ENCODE measurements at places on chromosomes 11 and 22.

DNA sequence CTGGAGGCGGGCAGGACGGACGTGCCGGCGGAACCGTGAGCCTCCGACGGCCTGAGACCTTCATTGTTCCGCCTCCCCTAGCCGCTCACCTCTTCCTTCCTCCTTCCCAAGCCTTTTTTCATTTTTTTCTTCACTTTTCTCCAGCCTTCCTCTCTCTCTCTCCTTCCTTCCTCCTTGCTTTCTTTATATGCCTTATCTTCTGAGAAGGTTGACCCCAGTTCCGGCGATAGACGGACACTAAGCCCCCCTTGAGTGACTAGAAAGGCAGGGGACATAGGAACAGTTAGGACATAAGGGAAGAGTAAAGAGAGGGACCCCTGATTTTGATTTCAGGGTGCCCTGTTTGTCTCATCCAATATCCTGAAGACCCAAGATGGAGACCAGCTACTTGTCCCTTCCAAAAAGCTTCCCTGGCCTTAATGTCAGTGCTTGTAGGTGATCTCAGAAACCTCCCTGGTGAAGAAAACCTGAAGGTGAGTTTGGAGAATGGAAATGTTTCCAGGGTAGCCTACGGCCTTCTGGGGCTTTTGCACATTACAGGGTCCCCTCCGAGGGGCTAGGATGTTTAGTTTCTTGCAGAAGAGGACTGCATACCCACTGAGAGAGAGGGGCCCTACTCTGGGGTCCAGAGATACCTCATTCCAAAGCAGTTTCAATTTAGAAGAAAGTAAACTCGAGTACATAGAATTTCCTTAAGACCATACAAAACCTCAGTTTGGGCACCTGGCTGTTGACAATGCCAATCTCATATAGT, 3.5 kb downstream of the ADM start:
- no peak for DNase-seq

GRCh38 chr11:86969258-86969657, 14.1 kb upstream of the FZD4 start:
- DNase-seq: no peak

- DNase-seq: no peak
Measured at GRCh38 chr22:42280140-42280539, 9.7 kb upstream of the TCF20 start.

DNA sequence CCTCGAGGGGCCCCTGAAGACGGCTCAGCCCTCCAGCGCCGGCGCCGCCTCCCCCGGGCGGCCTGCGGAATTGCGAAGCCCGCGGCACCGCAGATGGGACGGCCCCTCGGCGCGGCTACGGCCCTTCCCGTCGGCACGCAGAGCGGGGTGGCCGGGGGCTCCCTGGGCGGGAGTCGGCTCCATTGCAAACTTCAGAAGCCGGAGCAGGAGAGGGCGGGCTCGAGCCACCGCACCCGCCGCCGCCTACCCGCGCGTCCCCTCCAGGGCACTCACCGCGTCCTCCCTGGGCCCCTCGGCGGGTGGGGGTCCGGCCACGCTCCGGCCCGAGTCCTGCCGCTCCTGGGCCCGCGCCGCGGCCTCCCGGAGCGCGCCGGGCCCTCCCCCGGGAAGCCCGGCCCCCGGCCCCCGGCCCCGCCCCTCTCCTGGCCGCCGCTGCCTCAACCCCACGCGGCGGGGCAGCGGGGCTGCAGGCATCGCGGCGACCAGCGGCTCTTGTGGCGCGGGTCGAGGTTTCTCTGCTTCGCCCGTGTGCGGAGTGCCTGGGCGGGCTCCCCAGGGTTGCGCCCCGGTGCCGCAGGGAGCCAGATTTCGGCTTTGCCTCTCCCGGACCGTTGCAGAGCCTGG, at the start of gene PACSIN3:
TSS of gene PACSIN3 (minus strand) at position 359 of the 624 bp plus-strand sequence. CDS start 3,707 bp downstream, outside the sequence.
- no peak for DNase-seq

- no peak for DNase-seq
Measured at GRCh38 chr22:38026130-38027111, 30.8 kb upstream of the PICK1 start.

- DNase-seq: no peak
Measured at GRCh38 chr11:14908214-14908880, 16.3 kb upstream of the CYP2R1 start.

DNA sequence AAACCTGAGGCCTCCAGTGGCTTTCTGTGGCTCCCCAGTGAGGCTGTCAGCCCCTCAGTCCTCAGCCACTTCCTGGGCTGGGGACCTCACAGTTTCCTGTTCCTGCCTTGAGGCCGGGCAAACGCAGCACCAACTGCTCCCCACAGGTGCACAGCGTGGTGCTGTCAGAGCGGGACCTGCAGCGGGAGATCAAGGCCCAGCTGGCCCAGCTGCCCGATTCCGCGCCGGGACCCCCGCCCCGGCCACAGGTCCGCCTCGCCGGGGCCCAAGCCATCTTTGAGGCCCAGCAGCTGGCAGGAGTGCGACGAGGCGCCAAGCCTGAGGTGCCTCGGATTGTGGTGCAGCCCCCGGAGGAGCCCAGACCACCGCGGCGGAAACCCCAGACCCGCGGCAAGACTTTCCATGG, 5.4 kb downstream of the TBC1D10C start:
- no peak for DNase-seq

GRCh38 chr11:112223121-112223520, 3.1 kb upstream of the PTS start:
- no peak for DNase-seq

GRCh38 chr22:19818324-19819207, 36.1 kb downstream of the GNB1L start:
- DNase-seq: no peak

DNA sequence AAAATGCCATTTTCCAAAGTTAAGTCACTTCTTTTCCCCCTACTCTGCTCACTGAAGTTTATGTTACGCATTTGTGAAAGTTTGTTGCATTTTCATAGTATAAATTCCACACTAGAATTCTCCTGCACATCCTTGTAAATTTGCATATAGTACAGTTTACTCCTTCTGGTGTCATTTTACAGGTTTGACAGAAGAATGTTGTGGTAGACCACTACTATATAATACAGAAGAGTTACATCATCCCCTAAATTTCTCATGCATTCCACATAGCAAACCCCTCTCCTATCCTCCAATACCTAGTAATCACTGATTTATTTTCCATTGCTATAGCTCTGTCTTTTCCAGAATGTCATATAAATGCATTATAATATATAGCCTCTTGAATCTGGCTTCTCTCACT, 64.5 kb downstream of the CCDC73 start:
- DNase-seq: no peak

GRCh38 chr11:10550503-10551289, 9.7 kb upstream of the RNF141 start:
- DNase-seq: no peak

GRCh38 chr11:17564687-17565042, 17.6 kb downstream of the OTOG start:
- no peak for DNase-seq

- DNase-seq: no peak
Measured at GRCh38 chr22:43885786-43886185, 6.0 kb downstream of the PNPLA5 start.

- no peak for DNase-seq
Measured at GRCh38 chr11:104091281-104092096, 55.0 kb downstream of the DDI1 start.

DNA sequence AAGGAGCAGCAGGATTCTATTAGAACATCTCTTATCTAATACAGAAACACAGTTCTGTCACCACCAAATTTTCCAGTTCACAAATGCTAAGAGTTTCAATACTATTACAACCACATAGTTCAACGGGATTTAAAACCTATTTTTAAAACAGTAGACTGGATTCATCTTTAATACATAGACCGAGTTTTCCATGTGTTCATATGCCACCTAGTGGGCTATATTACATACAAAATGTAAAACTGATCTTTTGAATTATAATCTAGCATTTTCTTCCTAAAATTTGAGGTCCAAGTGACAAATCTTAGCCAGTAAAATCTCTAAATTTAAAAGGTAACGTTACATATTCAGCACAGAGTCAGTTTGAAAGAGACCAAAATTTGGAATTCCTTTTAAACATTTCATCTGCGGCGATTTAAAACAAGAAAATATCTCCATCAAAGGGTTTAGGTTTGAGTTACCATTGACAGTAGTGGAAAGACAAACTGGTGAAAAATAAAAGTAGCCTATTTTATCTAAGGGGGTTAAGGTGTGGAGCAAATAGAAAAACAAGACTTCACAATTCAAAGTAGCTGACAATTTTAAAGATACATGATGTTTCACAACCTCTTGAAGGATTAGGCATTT, 269.3 kb upstream of the MPPED2 start:
- no peak for DNase-seq

DNA sequence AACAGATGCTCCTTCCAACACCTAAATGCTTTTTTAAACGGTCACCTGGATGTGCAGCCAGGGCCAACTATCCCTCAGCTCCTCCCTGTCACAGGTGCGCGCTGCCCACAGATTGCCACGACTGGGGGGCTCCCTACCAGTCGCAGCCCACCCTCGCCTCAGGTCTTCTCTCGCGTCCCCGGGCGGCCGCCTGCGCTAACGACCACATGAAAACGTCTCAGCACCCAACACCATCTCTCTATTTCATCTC, 469 bp downstream of the ZBED5 start:
- no peak for DNase-seq

DNA sequence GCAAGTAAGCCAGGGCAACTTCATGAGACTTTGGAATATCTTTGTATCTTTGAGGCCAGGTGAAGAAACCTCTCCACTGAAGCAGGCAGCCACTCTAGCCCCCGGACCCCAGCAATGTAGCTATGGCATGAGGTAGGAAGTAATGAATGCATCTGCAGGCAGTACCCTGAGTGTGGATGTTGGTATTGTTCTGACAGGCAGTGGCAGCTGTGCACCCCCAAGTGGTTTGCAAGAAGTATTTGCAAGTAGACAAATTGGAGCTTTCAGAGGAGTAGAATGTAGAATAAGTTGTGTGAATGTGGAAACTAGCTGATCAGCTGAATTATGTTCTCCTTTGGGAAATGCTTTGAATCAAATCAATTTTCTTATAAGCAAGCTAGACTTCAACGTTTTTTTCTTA, 194.4 kb upstream of the PGR start:
- DNase-seq: no peak

DNA sequence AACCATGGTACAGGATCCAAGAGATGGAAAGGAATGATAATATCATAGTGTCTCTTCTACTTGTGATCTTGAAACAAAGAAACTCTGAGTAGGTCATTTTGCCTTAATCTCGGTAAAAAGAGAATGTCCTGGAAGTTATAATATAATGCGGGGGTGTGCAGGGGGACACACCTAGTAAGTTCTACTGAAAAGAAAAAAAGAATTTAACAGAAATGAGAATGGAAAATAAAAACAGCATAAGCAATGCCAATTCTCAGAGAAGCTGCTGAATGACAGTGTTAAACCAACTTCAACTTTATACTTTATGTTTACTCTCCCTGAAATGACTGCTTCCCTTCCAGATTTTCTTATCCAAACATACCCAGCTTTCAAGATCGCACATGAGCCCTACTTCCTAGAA, 2.0 kb downstream of the HPS5 start:
- DNase-seq: no peak

DNA sequence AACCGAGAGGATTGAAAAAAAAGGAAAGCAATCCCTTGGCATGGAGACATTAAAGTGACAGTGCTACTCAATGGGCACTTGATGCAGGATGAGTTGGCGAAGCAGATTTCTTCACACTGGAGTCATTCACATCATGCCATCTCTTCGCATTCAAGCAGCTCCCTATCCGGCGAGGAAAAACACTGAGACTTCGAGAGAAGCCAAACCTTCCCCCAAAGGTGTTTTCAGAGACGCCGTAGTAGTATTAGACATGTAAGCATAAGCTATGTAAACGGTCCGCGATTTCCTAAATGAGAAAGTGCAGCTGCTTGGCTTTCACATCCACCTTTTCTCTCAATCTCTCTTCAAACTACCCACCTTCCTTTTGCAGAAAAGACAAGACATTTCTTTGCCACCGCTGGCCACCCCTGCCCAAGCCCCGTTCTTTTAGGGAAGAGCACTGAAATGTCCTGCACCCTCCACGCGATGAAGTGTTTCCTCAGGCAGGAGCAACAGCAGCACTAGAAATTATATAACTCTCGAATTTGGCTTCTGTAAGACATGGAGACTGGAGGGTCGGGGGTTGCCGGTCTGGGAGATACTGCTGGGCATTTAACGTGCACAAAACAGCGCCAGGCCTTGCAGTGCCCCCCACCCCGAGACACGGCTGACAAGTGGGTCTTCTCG, at the start of gene DLG2:
TSS of gene DLG2 (minus strand) at position 13 of the 666 bp plus-strand sequence.
- DNase-seq: no peak

Measured in activated T-cell treated with anti-CD3 and anti-CD28 coated beads for 4 hours (primary cell).